ENCODE measurements at places on chromosomes 6 and 20. TPM values are rescaled to one million over a fixed set of nuclear protein-coding genes. Genes with fewer than 3 reads are reported as not detected.

- no peak for DNase-seq
Measured at GRCh38 chr20:22620342-22620741, 36.0 kb upstream of the FOXA2 start.

GRCh38 chr20:47196091-47197081 lies 160.1 kb downstream of the ZMYND8 start:
- peak; percentile 71 for DNase-seq

GRCh38 chr6:21357262-21357661 lies 236.3 kb upstream of the SOX4 start:
- DNase-seq, result no peak

- DNase-seq, result peak; percentile 54
Measured at GRCh38 chr6:14333556-14334305, 216.2 kb downstream of the CD83 start.

DNA sequence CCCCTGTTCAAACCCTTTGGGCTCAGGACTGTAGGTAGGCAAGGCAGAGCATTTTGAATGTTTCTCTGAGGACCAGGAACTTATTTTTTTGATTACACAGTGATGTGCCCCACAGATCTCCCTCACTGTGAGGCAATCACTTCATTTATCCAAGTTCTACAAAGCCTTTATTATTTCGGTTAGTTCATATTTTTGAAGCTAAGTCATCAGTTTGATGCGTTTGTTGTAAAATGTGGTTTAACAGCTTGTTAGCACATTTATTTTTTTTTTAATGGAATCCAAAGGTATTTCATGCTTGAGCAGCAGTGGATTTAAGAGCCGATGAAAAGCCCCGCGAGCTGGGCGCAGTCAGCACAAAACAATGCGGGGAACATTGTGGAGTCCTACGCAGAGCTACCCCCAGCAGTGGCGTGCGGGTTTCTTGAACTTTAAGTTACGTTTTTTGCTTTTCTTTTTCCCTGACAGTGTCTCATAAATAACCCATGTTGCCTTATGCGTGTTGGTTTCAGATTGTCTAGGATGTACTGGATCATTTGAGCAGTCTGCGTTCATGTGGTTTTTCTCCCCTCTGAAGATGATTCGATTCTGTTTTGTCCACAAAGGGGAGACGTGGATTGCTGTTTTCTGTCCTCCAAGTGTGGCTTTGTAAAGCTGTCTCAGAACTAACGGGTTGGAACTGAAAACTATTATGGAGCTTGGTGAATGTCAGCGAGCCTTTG lies 233.6 kb upstream of the BMP2 start:
- DNase-seq, result peak; percentile 26

The BANF2 gene
- total RNA-seq, result not detected

The ARFGEF3 gene
- total RNA-seq, result 0.09 TPM

Data from fibroblast of the aortic adventitia (primary cell).